Coronary artery (tissue), 2 donors: ENCODE measurements at places on chromosomes 2 and 18.

DNA sequence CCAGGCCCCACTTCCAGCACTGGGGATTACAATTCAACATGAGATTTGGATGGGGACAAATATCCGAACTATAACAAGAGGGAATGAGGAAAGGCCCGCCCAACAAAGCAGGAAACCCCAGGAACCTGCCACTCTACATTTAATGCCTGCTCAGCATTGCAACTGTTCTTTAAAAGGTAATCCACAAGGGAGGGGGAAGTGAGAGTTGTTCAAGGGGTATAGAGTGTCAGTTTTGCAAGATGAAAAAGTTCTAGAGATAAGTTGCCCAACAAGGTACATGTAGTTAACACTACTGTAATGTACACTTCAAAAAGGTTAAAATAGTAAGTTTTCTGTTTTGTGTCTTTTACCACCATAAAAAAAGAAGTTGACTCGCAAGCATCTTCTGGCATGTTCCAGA is 137.6 kb downstream of the MBD2 start:
- no peak for DNase-seq

DNA sequence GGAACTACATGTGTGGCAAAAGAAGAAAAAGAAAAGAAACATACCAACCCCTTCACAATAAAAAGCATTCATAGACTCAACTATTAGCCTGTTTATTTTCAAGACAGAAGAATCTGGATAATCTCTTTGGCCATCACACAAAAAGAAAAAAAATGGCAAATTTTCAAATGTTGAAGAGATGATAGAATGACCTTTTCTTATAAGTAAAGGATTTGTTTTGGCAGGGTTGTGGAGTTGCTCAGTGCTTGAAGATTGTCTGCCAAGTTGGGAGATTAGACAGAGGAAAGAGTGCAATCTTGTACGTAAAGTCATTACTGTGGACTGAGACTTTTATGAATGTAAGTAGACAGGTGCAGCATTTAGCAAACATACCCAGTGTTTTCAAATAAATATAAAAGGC is 18.5 kb upstream of the FAM171B start:
- no peak for DNase-seq

- no peak for DNase-seq
Measured at GRCh38 chr2:150232871-150233270, 254.6 kb downstream of the RND3 start.

DNA sequence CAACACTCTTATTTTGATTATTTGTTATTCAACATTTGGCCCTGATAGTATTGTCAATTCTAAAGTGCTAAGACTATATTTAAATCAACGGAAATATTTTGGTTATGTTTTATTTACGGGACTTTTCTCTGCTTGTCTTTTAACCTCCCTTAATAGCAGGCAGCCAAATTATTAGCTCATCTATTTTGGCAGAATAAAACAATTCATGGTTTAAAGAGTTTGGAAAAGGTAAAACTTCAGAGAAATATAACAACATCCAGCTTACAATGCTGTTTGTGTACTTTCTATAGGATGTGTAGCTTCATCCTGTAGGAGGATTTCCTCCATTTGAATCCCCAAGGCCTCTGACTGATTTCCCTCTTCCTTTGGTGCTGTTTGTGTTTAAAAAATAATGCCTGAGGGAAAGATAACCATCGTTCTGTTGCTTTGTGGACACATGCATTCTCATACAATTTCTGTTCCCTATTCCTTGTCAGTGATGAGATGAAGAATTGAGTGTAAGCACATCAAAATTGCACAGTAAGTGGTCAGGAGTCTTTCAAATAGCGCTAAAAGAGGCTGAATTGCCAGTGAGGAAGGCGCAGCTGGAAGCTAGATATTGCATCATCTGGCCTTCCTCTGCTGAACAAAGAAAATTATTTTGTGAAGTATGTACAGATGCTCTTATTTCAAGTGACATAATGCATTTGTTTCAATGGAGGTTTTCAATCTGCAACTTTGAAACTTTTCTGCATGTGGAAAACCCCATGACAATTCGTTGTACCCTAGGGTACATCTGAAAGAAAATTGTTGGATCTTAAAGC is 80.3 kb downstream of the CD28 start:
- DNase-seq = no peak

DNA sequence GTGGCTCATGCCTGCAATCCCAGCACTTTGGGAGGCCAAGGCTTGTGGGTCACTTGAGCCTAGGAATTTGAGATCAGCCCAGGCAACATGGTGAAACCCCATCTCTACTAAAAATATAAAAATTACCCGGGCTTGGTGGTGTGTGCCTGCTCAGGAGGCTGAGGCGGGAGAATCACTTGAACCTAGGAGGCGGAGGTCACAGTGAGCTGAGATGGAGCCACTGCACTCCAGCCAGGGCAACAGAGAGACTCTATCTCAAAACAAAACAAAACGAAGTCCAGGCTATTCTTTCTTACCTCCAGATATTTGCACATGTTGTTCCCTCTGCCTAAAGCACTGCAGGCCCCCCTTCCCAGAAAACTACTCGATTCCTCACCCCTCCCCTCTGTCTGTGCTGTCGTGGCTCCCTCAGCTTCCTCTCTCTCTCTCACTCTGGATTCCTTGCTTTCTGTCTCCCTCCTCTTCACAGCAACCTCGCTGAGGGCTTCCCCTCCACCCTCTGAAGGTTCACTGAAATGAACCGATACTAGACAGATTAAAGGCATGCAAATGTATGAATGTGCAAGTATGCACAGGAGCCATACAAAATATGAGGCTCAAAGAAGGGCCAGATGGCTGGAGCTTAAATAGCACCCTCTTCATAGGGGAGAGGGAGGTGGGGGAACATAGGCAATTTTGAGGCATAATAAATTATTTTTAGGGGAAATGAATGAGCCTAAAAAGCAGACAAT is 18.5 kb downstream of the TMEM177 start:
- DNase-seq = no peak

GRCh38 chr18:68735483-68736343 is 20.8 kb upstream of the TMX3 start:
- no peak for DNase-seq

GRCh38 chr2:175840256-175840655 is 161.8 kb downstream of the LNPK start:
- DNase-seq = no peak
